ENCODE measurements at places on chromosomes 3 and 15.

GRCh38 chr3:123028233-123028828 is 768 bp upstream of the SEMA5B start:
- peak; percentile 64 for DNase-seq

DNA sequence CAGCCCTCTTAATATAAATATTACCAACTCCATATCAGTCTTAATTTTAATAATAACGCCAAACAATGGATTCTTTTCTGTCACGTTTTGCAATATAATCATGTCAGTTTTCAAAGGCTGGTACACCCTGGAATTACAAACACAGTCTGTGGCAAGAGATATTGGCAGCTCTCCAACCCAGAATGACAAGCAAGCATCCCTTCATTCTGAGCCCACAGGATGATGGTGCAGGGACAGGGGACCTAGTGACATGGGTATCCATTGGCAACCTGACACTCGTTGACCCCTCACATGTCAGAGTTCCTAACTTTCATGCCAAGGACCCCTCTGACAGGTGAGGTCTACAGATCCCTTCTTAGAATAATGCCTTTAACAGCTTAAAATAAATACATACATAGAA is 154.5 kb upstream of the TSC22D2 start:
- no peak for DNase-seq

GRCh38 chr15:29880341-29880740 is 58.1 kb upstream of the TJP1 start:
- DNase-seq, result no peak

- DNase-seq, result no peak
Measured at GRCh38 chr3:72449551-72449950, 398.7 kb downstream of the SHQ1 start.

DNA sequence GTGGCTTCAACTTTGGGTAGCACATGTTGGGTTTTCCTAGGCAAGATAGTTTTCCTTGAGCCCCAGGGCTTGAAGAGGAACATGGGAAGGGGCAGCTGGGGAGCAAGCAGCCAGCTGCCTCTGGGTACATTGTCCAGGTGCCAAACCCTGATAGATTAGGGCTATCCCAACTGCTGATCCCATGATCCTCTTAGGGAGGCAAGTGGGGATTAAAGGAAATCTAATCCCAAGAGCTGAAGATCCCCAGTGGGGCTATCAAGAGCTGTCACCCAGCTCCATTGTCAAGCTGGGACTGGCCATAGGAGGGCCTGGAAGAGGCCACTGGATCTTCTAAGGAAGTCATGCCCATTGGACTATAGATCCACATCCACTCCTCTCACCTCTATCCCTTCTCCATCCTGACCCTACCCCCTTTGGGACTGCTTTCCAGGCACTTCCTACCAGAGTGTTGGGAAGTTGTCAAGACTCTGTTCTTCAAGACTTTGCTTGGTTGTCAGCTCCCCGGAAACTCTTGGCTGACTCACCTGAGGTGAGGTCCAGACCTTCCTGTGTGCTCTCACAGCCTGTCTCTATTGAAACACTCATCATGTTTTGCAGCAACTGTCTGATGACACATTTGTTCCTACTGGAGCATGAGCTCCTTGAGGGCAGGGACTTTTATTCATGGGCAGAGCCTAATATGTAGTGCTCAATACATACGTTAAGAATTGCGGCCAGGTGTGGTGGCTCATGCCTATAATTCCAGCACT is 5.9 kb downstream of the CAMK2N2 start:
- peak; percentile 71 for DNase-seq

GRCh38 chr15:48925714-48926223 is 38.0 kb downstream of the SHC4 start:
- no peak for DNase-seq

- no peak for DNase-seq
Measured at GRCh38 chr15:79128556-79128955, 38.0 kb upstream of the RASGRF1 start.

DNA sequence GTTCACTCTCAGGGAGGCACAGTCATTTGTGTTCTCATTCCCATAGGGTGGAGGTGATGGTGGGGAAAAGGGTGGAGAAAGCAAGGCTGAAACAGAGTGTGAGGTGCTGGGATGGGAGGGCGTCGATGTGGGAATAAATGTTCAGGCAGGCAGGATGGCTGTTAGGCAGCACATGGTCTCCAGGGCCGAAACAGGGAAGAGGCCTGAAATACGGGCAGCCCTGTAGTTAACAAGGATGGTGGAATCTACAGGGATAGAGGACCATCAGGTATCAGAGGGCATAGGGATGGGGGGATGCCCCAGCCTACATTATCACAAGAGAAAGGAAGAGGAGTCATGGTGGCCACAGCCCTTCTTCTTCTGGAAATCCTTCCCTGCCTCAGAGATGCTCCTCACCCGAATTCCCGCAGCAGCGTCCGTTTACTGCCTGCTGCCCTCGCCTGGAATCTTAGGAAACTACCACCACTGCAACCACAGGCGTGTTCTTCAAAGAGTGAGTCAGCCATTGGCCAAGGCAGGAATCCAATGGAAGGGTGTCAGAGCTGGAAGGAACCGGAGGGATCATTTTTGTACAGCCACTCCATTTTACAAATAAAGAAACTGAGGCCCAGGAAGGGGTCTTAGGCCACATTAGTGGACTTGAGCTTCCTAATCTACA is 49.7 kb upstream of the POMGNT2 start:
- no peak for DNase-seq

GRCh38 chr3:196985954-196986885 is 17.6 kb upstream of the PIGZ start:
- no peak for DNase-seq

GRCh38 chr3:34727700-34728099 is 911.6 kb upstream of the ARPP21 start:
- DNase-seq, result no peak

DNA sequence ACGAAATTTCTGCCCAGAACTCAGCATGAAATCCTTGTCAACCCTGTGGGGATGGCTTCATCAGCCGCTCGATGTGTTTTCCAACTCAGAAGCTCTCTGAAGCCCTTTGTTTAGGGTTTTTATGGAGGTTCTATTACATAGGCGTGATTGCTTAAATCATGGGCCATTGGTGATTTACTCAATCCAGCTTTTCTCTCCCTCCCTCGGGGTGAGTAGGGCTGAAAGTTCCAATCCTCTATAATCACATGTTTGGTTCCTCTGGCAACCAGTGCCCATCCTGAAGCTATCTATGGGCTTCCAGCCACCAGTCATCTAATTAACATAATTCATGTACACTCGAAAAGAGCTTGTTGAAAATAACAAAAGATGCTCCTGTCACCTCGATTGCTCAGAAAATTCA is 51.6 kb downstream of the GATM start:
- no peak for DNase-seq

DNA sequence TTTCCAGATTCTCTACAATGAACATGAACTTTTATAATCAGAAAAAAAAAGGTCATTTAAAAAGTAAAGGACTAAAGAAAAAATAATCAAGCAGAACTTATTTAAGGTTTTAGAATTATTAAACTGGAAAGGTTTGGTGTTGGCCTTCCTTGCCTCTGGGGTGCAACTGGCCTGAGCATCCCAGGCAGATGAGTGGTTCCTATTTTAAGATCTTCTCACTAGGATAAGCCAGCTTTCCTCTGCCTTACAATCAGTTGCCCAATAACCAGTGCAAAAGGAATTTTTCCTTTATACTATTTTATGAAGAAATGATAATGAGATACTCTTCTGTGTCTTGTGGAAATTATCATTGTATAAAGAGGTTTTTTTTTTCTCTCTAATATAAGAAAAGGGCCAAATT is 56.6 kb downstream of the SEC22A start:
- no peak for DNase-seq

- DNase-seq, result no peak
Measured at GRCh38 chr3:126488886-126489569, 13.3 kb upstream of the ZXDC start.

- no peak for DNase-seq
Measured at GRCh38 chr15:48354694-48355303, 23.6 kb downstream of the DUT start.

DNA sequence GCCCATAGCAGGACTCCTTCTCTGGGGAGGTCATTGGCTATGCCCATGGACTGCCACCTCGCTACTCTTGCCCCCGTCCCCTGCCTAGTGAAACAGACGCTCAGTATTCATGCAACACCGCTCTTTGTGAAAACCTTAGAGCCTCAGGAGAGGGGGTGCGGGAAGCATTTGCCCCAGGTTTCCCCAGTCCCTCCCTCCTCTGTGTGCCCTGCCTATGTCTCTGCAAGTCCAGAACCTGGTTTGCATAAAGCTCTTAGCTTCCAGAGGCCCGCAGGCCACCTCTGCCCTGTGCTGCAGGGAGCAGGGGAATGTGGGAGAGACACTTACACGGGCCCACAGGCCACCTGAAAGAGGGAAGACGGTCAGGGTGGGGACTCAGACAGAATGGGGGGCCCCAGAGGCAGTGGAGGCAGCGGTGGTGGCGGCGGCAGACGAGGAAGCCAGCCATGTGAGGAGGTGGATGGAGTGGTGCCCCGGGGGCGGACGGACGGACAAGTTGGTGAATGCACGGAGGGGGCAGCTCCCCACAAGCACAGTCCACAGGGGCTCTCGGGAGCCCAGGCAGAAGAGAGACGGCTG is 33.8 kb upstream of the CTSH start:
- DNase-seq, result no peak

DNA sequence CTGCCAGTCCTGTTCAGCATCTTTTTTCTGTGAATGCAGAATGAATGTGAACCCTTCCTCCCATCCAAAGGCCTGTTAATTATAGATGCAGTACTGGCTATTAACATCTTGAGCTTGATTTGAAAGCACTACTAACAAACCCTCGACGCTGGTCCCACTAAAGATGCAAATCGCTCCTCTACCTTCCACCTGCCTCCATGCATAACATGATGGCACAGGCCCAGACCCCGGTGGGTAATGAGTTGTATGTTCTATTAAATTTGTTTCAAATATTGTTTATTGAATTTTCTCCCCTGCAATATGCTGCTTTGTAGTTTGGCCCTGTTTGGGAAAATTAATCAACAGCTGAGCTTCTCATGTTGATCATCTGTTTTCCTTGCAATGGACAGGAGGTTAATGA is 69.3 kb downstream of the RAB11A start:
- no peak for DNase-seq

DNA sequence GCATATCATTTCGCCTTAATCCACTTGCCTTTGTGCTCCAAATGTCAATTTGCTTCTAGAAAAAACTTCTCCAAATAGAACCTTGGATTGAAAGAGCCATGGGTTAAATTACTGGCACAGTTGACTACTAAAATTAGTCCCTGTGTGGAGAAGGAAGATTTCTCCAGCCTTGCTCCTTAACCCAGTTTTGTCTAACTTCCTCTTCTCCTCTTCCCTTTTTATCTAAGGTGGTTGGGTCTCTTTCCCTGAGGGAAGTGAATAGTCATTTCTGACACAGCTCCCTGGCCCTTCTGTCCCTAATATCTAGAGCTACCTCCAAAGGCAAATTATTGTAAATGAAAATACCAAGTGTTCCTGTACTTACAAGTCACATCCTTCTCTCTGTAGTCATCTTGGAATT is 527.9 kb upstream of the TBL1XR1 start:
- no peak for DNase-seq

DNA sequence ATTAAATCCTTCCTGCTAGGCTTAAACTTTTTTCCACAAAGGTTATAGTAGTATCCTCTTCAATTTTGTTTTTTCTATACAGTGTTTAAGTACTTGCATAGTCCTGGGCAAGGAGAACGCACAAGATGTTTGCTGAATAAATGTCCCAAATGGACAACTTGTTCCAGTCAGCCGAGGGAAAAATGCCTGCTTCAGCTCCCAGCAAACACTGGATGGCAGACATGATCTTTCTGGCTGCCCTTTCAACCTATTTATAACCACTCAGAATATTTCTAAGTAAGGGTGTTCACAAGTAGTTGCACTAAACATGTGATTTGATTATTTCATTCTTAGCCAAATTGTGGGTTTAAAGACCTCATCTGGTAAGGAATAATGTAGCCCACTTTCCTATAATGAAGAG is 29.8 kb downstream of the GNB4 start:
- no peak for DNase-seq

GRCh38 chr3:6723205-6723604 is 137.7 kb upstream of the GRM7 start:
- no peak for DNase-seq

DNA sequence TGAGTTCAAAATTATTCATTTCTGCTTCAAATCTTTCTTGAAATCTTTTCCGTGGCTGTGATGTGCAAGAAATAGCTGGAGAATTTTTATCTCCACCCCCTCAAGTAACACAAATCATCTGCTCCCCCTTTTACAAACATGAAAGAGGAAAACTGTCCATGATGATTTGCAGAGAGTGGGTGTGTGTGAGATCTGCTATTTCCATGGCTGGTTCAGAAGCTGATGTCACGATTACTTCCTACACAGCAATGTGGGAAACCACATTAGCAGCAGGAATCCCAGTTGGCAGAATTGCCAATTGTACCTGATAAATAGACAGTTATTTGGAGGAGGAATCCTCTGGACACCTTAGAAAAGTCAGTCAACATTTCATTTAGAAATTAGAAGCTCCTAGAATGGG is 75.2 kb upstream of the GRM7 start:
- no peak for DNase-seq

DNA sequence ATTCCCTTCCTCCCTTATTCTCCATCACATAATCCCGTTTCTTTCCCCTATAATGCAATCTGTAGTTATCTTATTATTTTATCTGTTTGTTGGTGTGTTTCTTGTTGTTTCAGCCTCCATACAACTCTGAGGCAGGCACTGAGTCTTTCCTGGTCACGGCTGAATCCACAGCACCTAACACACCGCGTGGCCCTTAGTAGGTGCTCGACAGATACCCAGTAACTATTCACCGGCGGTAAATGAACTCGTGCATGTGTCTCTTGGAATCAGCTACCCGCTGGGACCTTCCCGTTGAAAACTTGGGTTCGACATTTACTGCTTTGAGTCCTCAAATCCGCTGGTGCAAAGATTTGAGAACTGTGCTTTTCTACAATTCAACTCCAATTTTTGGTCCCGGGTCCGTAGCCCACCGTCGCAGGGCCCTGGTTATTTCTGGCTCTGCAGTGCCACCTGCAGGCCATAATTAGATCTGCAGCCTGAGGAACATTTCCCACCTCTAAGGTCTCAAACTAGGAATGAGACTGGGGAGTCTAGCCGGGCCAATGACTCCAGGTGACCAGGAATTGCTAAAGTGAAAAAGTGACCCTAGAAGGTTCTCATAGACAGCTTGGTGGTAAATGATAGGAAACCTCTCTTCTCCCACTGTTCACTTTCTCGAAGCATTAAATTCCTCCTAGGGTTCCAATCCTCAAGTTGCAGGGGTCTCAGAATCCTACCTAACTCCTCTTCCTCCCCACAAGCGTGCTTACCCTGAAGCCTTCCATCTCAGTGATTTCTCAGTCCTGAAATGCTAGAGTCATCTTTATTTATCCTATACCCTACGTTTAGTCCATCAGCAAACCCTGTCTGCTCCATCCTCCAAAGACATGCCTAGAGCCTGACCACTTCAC is 40.0 kb upstream of the TRH start:
- peak; percentile 73 for DNase-seq

DNA sequence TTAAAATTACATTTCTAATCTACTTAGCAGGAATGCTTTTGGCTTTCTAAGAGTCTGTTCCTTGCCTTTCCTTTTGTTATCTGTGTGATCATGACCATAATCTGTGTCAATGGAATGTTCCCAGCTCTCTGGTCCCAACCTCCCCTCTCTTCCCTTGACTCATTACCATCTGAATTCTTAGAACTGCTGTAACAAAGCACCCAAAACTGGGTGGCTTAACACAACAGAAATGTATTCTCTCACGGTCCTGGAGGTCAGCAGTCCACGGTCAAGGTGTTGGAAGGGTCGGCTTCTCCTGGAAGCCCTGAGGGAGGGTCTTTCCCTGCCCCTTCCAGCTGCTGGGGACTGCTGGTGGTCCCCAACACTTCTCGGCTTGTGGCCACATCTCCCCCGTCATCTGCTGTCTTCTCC is 81.1 kb downstream of the LRRK1 start:
- no peak for DNase-seq
